ENCODE measurements at places on chromosomes 13 and 19.

GRCh38 chr19:1690699-1691307 is 38.4 kb upstream of the TCF3 start:
- no peak for DNase-seq

GRCh38 chr19:55206664-55207500 is 2.4 kb downstream of the PTPRH start:
- DNase-seq: peak; percentile 85

GRCh38 chr19:411723-412355 is 2.9 kb upstream of the C2CD4C start:
- DNase-seq: no peak

- DNase-seq: no peak
Observed at GRCh38 chr19:23867895-23868294, 46.8 kb upstream of the ZNF726 start.

- no peak for DNase-seq
Observed at GRCh38 chr19:41695745-41696144, 7.7 kb upstream of the CEACAM7 start.

DNA sequence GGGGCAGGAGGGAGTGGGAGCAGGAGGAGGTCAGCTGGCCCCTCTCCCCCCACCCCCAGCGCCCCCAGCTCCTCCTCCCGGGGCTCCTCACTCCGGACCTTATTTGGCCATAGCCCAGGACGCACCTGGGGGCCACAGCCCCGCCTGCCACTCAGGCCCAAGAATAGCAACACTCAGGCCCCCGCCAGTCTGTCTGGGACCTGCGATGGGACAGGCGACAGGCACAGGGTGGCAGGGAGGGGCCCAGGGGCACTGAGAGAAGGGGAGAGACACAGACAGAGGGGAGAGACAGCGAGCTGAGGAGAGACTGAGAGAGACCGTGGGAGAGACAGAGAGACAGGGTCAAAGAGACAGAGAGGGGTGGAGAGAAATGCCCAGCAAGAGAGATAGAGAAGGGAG is 10.2 kb downstream of the JOSD2 start:
- DNase-seq: no peak

DNA sequence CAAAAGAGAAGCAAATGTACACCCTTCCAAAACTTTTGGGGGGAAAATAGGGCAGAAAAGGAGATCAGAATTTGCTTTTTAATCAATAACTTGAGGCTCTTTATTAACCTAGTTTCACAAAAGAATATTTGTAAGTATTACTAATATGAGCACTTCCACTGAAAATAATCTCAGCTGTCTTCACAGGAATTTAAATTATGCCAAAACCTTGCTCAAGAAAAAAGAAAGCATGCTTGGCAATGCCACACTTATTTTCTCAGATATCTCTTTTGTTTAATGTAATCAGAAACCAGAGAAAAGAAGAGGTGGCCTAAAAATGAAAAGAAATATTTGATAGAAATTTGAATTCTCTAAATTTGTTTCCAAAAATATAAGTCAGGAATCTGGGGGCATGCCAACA is 234.9 kb upstream of the GPC6 start:
- no peak for DNase-seq

GRCh38 chr13:79880818-79881217 is 399.9 kb downstream of the NDFIP2 start:
- no peak for DNase-seq

GRCh38 chr13:43939086-43939485 is 59.4 kb downstream of the LACC1 start:
- no peak for DNase-seq

DNA sequence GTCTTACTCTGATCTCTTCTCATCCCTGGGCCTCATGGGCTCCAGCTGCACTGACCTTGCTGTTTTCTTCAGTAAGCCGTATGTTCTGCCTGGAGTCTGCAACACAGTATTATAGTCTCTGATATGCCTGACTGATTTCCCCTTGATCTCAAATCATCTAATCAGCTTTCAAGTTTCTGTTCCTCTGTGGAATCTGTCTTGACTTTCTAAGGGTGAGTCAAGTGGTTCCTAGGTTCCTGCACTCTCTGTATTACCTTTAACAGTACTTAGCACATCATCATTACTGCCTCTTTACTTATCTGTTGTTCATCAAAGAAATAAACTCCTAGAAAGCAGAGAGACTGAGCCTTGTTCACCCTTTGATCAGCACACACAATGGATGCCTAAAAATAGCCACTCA is 350.7 kb downstream of the LMO7 start:
- no peak for DNase-seq

GRCh38 chr13:34364633-34365032 is 546.7 kb downstream of the RFC3 start:
- DNase-seq: peak; percentile 51

DNA sequence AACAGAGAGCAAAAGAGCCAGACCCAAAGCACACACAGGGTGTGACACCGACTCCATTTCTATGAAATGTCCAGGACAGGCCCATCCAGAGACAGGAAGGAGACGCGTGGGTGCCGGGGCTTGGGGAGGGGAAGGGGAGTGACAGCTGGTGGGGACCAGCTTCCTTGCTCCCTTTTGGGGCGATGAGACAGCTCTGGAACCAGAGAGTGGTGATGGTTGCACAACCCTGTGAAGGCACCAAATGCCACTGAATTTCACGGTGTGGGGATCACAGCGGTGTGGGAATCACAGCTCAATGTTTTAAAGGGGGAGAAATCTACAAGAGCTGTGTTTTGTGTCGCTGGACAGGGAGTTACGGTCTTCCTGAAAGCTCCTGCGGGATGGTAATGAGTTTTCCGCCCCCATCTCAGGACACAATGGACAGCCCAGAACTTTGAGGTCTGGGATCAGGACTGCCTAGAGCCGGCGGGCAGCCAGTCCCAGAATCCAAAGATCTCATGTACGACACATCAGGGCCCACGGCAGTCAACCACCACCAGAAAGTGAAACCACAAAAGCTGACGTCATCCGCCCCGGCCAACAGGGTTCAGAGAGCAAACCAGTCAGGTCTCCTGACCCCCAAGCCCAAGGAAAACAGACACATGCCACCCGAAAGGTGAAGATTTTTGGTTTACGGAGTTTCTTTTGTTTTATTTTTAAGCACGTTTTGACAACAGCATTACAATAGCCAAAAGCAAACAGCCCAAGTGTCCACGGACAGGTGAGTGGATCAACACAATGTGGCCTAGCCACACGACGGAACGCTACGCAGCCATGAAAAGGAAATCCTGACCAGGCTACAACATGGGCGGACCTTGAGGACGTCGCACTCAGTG is 7.3 kb downstream of the SGTA start:
- peak; percentile 73 for DNase-seq

DNA sequence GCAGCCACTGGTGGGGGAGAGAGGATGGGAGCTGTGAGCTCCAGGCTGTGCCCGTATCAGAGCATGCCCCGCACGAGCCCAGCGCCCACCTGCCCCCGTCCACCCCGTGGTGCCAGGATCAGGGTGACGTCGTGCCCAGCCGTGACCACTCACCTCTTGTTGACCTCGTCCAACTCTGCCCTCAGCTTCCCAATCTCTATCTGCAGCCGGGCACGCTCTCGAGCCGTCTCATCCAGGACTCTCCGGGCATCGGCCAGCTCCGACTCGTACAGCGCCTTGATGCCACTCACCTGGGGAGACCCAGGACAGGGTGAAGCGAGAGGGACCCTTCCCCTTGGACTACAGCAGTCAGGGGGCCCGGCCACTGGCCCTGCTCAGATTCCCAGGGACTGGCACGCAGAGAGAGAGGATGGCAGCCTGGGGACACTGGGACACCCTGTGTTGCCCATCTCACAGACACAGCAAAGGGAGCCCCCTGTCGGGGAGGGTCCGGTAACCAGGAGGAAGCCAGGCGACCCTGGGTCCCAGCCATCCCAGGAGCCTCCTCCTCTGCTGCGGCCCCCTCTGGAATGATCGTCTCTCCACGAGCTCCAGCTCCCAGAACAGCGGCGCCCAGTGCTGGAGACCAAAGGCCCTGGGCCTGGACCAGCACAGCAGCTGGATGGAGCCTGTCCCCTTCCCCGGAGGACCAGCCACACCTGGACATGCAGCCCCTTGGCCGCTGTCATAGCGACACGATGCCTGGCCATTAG is 12.3 kb downstream of the LMNB2 start:
- DNase-seq: no peak
